ENCODE measurements at places on chromosomes 16 and 17.

DNA sequence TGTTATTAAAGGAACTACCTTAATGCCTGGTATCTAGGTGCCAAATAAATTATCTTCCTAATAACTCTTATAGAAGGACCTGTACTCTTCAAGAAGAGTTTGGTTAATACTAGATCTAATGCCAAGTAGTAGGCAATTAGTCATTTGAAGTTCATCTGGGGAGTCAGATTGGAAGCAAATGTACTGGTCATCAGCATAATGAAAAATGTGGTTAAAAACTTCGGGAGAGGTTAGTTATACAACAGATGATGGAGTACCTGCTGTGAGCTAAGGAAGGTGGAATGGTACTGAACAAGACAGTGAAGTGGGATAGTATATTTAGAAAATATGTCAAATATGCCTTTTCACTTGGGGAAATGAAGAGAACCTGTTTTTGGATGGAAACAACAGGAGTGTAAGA lies 49.2 kb downstream of the TNRC6A start:
- DNase-seq = no peak

DNA sequence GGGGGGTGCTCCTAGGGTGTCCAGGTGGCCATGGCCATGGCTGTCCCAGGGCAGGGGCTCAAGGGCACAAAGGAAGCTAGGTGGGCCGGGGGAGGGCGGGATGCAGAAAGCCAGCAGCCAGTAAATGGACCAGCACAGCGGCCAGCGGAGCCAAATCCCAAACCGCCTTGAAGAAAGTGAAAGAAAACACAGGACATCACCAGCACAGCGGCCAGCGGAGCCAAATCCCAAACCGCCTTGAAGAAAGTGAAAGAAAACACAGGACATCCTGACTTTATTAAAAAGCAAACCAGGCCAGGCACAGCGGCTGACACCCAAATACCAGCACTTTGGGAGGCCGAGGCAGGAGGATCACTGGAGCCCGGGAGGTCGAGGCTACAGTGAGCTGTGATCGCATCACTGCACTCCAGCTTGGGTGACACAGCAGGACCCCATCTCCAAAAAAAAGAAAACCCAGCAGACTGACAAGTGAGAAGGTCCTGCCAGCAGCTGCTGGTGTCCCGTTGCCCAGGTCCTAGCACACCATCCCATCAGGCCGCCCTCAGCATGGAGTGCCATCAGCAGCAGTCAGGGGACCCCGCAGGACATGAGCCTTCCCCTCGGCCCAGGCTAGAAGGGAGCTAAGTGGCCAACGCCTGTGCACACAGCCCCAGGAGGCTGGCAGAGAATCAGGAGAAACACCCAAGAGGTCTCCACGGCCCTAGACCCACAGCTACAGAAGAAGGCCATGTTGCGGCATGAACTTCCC lies 17.0 kb downstream of the SLC38A10 start:
- DNase-seq = no peak

- DNase-seq = no peak
These were observed 18.4 kb downstream of the SAP30BP start for GRCh38 chr17:75685499-75685898.

DNA sequence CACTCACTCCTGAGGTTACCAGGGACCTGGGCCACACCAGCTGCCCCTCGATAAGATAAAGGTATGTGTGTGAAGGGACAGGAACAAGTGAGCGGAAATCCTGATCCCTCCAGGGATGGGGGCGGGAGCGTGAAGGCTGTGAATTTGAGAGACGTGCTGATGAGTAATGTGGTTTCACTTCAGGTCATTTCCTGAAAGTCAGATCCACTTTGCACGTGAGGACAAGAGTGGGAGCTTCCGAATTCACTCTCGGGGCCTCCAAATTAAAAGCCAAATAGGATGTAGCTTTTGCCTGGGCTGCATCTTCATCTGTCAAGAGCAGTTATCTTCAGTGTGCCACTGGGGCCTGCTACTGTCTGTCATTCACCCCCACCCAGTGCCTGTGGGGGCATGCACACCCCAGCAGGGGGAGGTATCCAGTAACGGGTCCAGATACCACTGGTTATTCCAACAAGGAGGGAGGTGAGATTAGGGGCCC lies 87.4 kb upstream of the LHX1 start:
- DNase-seq = no peak

All from left forelimb (tissue), 1 donor.